Activated CD4-positive, alpha-beta T cell treated with anti-CD3 and anti-CD28 coated beads for 1 hour (primary cell): ENCODE measurements at places on chromosomes 3 and 15.

DNA sequence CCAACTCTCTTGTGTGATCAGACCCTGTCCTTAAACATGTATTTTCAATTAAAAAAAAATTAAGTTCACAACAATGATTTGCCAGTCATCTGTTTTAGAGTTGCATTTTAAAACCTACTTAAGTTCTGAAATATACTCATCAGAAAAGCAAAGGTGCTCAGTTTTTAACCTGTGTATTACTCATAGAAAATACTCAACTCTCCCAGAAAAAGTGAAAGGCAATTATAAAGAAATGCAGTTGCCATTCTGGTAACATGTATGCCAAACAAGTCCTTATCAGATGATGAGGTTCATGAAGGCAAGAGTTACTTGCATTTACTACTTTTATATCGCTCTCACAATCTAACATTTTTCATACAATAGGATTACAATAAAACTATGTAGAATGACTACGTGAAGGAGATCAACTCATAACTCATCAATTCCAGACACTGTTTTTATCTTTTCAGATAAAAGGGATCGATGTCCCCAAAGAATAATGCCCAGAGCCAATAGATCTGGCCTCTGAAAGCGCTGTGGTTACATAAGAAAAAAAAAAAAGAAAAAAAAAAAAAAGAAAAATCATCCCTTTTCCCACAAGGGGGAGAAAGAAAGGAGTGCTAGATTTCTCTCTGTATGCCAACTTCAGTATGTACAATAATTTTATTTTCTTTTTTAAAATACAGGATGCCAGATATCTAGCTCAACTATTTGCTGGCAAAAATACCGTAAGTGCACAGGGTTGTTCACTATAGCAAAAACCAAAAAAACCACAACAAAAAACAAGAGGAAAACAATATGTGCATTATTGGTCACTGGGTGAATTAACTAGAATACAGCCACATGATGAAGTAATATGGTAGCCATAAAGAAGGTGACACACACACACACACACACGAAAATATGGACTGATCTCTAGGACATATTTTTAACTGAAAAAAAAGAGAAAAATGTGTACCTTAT lies 137.4 kb downstream of the NR1I2 start:
- no peak for DNase-seq

GRCh38 chr3:99777210-99777549 lies 40.5 kb upstream of the CMSS1 start:
- DNase-seq: no peak

GRCh38 chr3:4052706-4053105 lies 250.5 kb upstream of the SETMAR start:
- no peak for DNase-seq

- no peak for DNase-seq
Measured at GRCh38 chr3:5616873-5617272, 429.4 kb downstream of the EDEM1 start.

DNA sequence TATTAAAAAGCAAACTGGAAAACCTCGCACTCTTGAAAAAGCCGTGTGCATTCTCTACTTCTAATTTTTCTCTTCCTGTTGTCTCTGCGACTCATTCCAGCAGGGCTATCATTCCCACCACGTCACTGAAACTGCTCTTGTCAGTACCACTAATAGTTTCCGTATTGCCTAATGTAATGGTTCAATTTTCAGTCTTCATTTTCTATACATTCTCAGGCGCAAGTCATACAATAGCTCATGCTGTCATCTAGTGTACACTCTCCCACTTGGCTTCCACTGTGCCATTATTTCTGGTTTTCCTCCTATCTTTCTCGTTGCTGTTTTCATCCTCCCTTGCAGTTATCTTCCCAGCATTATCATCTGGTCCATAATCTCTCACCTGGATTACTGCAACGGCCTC lies 160.2 kb downstream of the SPATA16 start:
- DNase-seq: no peak

GRCh38 chr15:83283813-83284558 lies 478 bp downstream of the BNC1 start:
- DNase-seq: no peak

GRCh38 chr3:197555281-197556261 lies at the start of gene BDH1:
Gene BDH1, minus strand, starts transcription at chr3:197555968. Its CDS starts 9,525 bp downstream, at chr3:197546443.
- DNase-seq: peak; percentile 37

DNA sequence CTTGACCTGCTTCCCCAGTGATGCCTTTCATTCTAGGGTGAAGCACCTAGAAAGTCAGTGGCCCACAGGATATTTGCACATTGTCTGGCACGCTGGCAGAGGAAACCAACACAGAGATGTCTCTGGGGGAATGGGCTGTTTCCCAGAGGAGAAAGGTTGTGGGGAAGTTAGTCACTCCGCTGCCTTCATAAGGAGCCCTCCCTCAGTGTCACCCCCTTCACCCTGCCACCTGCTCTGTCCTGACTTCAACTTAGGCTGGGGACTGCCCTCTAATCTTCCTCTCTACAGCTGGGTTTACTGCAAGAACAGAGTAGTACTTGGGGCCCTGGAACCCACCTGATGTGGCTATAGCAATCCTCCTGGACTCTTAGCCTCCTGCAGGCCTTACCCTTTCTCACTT lies 5.7 kb downstream of the KLHDC8B start:
- no peak for DNase-seq

- DNase-seq: no peak
Measured at GRCh38 chr3:190346541-190346940, 24.3 kb upstream of the CLDN1 start.

DNA sequence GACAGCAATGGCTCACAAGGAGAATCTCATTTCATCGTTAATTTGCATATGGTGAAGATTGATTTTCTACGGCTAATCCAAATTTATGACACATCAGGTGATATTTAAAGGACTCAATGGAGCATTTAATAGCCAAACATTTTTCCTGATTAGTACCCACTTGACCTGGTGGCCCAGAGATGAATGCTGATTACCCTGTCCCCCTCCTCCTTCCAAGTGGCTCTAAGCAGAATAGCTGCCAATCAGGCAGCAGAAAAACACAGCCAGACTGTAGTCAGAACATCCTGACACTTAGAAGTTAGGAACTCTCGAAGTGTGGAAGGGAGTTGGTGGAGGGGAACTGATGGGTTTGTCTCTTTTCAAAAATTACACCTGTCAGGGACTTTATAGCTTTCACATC lies 302.5 kb downstream of the ZNF621 start:
- DNase-seq: no peak

DNA sequence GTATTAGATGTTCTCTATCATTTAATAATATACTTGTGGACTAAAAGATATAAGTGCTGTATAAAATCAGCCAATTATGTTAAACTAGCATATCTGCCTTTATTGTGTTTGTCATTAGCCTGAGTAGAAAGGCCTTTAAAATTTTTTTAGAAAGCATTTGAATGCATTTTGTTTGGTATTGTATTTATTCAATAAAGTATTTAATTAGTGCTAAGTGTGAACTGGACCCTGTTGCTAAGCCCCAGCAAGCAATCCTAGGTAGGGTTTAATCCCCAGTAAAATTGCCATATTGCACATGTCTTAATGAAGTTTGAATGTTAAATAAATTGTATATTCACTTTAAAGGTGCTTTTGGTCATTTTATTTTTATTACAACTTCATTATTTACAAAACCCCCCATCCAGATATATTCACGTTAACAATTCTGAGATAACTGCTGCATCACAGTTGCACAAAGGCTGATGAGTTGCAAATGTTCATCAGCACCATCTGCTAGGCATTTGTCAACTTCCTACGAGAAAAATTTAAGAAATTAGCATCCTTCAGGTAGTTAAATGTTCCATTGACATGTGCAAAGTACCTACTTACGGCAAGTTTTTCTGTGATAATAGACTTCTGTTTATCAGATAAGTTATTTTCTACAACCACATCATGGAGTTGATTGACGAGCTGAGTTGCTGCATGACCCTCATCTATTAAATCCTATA lies 6.3 kb downstream of the EIF4A2 start:
- DNase-seq: no peak

- DNase-seq: no peak
Measured at GRCh38 chr15:47504624-47505256, 212.6 kb upstream of the SEMA6D start.

DNA sequence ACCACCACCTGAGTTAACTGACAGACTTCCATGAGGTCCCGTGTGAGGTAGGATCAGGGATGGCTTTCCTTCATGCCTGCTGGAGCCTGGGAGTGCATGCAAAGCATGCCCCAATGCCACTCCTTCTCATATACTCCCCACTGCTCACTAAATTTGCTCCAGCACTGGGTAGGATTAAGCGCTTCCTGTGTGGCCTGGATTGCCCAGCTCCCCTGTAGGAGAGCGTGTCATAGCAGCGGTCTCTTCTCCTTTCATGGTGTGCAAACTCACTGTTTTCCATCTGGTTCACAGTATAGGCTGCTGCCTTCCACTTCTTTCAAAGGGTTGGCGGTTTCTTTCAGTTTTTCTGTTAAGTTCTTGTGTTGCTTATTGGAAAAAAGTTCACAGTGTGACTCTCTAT lies 34.1 kb upstream of the ABI3BP start:
- DNase-seq: no peak

DNA sequence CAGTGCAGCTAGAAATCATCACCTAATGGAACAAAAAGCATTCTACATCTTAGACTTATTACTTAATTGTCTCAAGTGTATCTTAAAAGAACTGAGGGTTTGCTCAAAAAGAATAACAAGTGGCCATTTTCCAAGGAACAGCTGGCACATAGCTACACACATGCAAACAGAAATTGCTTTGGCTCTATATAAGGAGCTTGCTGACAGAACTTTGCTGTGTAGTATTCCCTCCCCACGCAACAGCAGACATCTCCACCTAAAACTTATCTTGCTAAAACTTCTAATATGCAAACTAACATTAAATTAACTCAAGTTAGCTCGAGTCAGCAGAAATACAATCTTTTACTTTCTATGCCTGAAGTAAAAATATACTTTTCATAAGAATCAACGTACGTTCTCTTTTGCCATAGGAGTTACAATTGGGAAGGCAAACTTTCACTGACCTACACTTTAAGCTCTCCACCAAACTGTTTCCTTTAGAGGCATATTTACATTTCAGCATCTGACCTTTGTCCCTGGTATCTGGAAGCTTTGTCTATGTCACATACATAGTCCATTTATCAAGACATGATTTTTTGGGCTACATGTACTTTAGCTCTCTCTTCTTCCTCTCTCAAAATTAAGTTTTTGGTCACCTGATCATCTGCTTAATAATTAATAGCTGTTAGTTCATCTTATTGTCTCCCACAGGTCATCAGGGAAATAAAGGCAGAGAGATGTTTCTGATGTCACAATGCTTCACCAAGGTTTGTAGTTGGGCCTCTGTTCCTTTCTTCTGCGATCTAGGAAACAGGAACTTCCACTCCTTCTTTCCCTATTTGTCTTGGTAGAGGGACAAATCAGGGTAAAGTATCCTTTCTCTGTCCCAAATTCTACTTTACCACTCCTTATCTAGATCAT lies 163.4 kb upstream of the AGTR1 start:
- no peak for DNase-seq

GRCh38 chr3:50171540-50172301 lies 16.6 kb downstream of the SEMA3F start:
- DNase-seq: no peak

DNA sequence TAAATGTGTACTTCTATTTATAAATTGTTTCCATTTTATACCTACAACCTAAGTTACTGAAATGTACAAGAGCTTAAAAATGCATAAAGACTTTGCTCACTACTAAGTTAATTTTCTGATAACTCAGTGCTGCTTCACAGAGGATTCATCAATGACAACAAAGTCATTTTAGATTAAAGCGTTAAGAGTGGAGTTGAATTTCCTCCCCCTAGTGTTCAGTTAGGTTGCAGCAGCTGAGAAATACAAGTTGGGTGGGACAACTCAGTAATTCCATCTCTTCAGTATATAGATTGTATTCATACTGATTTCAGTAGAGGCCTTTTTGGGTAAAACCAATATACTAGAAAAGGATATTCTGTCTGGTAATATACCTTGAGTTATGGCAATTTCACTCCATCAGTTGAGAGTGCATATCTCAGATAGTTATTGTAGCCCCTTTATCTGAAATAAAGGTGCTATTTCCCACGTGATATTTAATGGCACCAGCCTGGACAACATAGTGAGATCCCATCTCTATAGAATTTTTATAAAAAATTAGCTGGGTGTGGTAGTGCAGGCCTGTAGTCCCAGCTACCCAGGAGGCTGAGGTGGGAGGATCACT lies 6.9 kb upstream of the RPL35A start:
- DNase-seq: no peak

- DNase-seq: no peak
Measured at GRCh38 chr3:112769286-112769978, 77.2 kb downstream of the CD200R1L start.

DNA sequence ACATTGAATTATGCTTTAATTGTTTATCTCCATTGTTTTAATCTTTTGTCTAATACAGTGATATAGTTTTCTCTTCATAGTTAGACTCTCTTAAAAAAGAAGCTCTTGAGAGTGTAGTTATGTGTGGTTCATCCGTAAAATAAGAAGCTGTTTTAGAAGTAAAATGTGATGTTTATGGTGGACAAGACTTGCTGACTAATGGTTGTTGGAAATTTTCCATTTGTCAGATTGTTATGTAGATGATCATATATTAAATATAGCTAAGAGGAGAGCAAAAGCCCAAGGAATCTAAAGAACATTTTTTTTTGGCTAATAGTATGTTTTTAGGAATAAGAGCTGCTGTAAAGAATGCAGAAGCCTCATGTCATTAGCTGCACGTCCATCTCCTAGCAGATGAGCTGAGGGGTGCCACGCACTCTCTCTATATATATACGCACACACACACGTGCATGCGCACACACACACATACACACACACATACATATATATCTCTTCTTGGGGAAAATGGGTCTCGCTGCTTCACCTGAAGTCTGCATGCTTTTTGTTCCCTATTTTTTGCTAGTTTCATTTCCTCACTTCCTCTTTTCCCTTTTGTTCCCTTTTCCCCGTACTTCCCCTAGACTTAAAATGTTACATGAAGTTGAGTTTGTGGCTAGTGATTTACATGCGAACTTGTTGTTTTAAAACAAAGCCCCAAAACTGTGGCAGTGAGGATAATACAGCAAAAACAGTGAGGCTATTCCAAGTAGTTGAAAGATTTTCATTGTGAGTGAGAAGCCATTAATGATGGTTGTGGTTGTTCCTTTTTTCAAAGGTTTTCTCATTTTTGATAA lies 107.8 kb downstream of the MBNL1 start:
- no peak for DNase-seq
